ENCODE measurements at places on chromosomes 3 and 15.

GRCh38 chr15:100694381-100695021, 92.1 kb downstream of the ASB7 start:
- DNase-seq, result peak; percentile 51

DNA sequence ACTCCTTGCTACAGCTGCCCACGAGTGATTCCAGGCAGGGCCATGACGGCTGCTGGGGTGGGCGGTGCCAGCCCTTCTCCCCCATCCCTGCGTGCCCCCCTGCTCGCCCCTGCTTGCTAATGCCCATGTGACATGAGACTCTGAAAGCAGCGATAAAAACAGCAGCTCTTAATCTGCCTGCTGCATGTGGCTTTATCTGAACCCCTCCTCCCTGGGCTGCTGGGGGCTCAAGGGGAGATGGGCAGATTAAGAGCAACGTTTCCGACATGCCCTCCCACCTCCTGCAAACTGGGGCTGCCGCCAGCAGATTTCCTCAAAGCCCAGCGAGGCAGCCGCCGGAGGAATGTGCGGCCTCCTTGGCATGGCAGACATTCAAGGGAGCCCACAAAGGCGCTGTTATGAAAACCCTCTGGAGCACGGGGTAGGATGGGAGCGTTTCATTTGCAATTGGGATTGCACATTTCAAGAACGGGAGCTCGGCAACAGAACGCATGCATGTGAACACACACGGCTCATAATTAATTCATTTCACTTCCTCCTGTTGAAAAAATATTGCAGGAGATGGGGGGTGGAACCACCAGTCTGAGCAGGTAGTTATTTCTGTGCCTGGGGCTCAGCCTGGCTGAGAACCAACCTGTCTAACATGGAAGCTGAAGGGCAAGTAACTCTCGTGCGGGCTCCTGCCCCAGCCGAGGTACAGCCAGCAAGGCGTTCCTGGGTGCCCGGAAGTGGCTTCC, 504.2 kb upstream of the PROK2 start:
- DNase-seq, result peak; percentile 81

GRCh38 chr3:184742676-184743135, 30.8 kb upstream of the MAGEF1 start:
- peak; percentile 50 for DNase-seq

DNA sequence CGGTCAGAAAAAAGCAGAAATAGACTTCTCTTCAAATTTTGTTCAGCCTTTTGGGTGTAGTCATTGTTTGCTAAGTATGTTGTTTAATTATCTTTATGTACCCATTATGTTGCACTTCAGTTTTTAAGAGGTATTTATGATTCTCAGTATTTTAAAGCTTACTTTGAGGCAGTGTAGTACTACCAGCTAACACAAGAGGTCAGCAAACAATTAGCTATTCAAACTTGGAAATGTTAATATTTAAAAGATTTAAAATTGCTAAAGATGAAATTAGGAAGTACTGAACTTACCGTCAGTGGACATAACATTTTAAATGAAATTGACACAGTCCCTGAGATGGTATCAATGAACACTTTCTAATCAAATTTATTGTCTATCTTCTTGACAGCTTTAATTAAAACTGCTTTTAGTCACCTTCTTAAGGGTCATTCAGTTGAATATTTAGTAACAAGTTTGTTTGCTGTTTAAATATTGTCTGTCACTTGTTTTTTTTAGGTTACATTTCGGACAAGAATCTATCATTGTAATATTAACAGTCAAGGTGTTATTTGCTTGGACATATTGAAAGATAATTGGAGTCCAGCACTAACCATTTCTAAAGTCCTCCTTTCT, 28.1 kb downstream of the NKIRAS1 start:
- DNase-seq, result no peak

DNA sequence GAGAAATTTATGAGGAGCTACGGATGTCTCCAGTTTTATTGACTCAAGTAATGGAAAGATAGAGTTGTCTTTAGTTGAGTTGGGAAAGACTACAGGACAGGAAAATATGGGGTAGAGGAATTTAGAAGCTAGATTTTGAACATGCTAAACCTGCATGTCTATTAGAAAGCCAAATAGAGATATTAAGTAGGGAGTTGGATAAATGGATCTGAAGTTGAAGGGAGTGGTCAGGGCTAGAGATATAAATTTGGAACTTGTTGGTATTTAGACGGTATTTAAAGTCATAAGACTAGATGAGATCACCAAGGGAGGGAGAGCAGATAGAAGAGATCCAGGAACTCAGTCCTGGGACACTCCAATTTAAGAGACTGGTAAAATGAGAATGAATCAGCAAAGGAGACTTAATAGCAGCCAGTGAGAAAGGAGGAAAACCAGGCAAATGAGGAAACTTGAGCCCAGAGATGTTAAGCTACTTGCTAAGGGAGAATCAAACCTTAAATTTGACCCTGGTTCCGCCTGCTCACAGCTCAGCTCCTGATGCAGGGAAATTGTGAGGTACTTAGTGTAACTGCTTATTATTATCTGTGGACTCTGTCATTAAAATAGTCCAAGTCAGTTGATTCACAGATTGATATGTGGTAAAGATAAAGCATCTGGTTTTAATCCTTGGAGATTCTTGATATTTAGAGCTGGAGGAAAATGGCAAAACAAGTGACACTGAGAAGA, 35.8 kb downstream of the ABI3BP start:
- DNase-seq, result no peak

DNA sequence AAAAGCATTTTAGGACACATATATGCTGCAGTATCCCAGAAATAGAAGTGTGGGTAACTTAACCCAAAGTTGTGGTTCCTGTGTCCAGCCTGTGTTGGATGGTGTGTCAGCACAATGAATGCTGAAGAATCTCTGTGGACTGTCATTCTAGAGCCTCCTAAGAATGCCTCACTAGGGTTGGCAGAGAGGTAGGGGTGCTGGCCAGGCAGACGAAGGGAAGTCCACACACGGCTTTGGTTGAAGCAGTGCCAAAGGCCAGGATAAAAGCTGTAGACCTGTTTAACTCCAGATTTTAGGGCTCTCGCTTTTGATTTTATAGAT, 43.7 kb upstream of the TIPARP start:
- DNase-seq, result no peak

GRCh38 chr3:113240841-113241240, 29.5 kb downstream of the BOC start:
- no peak for DNase-seq

DNA sequence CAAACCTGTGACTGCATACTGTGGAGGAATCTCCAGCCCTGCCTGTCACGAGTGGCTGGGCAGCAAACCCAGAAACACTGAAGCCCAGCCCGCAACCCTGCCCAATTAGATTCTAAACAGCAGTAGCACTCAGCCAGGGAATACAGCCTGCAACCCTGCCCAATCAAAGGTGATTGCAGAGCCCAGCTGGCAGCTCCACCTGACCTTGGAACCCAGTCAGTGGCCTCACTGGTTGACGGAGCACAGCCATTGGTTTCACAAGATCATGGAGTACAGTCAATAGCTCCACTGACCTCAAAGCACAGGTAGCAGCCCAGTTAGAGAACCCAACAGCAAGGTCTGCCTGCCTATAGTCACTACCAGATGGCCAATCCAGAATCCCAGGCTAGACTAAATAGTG, 35.2 kb upstream of the MYLK start:
- DNase-seq, result no peak

GRCh38 chr3:196124608-196125007, 42.7 kb upstream of the TFRC start:
- no peak for DNase-seq

DNA sequence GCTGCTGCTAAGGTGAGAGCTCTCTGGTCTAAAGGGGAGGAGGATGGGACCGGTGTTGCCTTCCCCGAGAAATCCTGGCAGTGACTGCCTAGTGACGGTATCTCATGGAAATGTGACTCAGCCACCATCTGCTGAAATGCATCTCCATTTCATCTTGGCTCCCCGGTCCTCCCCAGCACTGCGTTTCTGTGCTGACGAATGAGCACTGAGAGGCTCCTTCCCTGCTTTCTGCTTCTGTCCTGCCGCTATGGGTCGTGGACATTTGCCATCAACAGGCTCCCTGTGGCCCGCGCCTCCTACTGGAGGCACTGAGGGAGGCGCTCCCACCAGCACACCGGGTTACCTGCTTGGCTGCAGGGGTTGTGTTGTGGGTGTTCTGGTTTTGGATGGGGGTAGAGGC, 13.5 kb upstream of the SEC13 start:
- no peak for DNase-seq

DNA sequence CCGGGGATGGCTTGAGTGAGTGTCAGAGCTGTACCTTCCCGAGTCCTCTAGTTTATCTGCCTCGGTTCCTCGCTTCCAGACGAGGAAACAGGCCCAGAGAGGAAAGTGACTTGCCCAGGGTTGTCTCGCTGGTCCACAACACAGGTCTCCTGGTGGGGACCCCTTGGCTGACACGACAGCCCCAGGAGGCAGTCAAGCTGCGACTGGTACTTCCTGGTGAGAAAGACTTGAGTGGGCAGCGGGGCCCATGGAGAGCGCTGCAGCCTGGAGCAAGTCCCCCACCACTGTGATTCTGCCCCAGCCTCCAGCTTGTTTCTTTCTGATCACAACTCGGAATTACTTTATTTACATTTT, 600 bp upstream of the CHRNA5 start:
- DNase-seq, result no peak

DNA sequence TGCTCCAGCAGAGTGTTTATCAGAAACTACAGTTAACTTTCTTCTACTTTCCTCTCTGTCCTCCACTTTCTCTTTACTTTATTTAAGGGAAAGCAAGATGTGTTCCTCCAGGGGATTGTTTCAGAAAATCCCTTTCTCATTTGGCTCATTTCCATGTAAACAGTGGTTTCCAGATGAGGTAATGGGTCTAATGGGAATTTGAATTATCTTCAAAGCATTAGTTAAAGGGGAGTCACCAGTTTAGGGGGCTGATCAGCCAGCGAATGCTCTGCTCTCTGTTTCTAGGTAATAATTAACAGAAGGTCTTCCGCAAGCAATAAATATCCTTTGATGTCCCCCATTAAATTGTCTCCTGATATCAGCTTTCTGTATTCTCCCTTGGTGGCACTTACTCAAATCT, 30.4 kb upstream of the ZNF639 start:
- DNase-seq, result no peak

DNA sequence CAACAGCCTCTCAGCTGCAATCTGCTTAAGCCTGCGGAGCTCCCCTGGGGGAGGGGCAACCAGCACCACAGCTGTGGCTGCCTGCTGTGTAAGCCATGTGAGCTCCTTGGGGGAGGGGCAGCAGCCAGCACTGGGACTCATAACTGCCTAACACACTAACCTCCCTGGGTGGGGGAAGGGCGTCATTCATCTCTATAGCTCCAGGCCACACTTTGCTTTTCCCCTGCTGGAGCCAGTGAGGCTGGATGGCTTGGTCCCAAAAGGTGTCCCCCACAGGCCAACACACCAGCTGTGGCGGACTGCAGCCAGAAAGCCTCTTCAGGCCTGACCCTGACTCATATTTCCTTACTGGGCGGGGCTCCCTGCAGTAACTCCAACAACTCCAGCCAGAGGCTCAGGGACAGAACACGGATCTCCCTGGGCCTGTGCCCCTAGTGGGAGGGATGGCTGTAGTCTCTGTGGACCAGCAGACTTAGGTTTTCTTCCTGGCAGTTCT, 129.8 kb downstream of the PPM1L start:
- DNase-seq, result peak; percentile 78

DNA sequence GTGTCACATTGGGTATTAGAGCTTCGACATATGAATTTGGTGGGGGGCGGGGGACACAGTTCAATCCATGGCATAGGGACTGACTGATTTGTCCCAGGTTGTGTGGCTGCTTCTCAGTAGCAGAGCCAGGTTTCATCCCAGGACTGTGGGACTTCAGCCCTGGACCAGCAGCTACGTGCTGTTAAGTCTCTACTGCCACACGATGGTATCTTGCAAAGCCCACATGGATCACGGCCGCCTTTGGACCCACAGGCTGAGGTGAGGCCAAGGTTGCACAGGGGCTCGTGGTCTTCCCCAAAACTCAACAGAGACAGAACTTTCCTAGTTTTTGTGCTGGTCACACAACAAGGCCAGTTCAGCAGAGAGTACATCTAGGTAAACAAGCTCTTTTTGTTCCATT, 97.4 kb downstream of the LRRK1 start:
- peak; percentile 18 for DNase-seq

DNA sequence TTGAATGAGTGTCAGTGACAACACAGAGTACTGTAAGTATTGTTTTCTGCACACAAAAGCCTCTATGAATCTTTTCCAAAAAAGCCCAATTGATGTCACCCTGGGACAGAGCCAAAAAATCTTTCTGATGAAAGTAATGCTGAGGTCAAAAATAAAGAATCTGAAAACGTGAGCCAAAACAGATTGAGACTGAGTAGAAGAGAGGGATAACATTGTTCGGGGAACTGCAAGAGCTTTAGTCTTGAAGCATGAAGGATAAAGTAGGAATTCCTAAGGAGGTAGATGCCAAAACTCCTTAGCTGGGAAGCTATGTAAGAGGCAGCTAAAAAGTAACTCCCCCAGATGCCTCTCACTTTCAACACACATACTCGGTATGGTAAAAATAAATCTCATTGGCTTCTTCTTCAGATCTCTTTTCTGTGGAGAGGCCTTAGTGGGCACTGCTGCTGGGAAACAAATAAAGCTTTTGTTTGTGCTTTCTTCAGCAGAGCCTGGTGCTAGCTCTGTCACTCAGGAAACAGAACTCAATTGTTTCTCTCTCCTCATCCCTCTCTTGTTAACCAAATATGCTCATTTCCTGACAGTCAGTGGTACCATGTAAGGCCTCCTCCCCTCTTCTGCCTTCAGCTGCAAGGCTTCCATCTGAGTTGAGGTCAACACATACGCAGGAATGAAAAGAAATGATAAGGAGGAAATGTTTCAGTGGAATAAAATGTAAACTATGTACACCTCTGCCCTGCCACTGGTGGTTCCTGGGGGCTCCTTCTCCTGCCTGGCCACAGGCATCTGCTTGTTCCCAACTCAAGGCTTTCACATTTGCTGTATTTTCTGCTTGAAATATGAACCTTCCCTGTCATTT, 58.1 kb downstream of the CD200 start:
- no peak for DNase-seq

DNA sequence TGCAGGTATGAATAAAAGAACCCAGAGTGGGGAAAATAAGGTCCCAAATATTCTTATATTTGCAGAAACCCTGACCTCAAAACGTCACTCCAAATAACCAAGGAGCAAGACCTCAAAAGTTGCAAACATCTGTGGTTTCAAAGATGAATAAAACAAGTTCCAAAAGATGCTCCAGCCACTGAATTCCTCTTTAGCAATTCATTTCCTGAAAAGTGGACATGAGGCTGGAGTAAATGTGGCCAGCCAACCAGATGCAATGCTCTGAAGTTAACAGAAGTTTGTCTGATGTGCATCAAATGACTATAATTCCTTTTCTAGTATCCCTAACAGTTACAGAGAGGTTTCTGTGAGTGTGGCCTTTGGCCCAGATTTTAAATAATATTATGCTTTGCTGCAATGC, 71.2 kb upstream of the WNT5A start:
- no peak for DNase-seq

GRCh38 chr3:177713928-177714900, 516.9 kb upstream of the TBL1XR1 start:
- no peak for DNase-seq
